ENCODE measurements at places on chromosomes 7 and 10.
A peak's percentile ranks its signal among the peaks of the same experiment; 100 is the strongest.

DNA sequence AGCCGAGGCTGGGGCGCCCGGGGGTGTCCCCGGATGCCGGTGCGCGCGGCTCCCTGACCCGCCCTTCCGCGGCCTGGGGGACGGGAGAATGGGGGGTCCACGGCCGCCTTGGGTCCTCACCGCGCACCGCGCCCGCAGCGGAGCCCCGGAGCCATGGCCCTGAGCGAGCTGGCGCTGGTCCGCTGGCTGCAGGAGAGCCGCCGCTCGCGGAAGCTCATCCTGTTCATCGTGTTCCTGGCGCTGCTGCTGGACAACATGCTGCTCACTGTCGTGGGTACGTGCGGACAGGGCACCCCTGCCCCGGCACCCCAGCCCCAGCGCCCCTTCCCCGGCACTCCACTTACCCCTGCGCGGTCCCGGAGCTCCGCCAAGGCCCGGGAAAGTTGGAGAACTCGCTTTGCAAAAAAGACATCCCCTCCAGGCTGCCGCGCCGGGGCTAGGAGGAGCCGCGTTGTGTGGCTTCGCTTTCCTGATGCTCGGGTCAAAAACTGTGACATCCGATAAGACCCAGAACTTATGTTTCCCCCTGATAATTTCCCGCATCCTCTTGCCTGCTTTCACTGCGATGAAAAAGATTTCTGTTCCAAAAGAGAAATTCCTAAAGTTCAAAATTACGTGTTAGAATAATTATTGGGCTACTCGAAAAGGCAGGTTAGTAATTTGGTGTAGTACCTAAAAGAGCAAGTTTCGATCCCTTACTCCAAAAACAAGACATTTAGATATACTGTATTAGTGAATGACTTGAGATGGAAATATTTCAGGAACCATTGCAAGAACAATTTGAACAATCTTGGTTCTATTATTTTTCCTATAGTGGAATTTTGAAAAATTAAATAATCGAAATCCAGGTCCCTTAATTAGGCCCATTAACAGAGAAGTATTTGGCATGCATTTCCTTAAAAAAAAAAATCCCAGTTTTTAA, 888 bp downstream of the SLC18A2 start:
- no peak for DNase-seq

DNA sequence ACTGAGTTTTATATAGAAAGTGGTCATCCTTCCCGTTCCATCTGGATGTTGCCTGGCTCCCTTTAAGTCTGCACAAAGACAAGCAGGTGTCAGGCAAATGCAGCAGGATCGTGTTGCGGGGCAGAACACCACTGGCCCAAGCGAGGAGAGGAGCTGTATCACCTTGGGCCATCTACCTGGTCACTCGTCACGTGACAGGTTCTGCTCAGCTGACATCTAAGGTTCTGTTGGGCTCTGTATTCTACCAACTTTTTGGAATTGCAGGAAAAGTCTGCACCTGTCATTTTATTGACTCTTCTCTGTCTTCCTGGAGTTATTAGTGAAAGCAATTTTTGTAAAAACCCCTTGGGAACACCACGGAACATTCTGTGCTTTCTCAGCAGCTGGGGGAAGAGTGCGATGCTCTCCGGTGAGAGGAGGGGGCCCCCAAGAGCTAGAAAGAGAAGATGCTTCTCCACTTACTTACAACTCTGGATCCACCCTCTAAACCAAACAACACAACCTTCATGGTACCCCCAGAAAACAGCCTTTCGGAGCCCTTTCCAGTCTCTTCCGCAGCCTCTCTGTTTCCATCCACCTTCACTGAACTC, 83.4 kb upstream of the NMT2 start:
- no peak for DNase-seq

- no peak for DNase-seq
Observed at GRCh38 chr7:2325162-2325561, 10.9 kb upstream of the SNX8 start.

DNA sequence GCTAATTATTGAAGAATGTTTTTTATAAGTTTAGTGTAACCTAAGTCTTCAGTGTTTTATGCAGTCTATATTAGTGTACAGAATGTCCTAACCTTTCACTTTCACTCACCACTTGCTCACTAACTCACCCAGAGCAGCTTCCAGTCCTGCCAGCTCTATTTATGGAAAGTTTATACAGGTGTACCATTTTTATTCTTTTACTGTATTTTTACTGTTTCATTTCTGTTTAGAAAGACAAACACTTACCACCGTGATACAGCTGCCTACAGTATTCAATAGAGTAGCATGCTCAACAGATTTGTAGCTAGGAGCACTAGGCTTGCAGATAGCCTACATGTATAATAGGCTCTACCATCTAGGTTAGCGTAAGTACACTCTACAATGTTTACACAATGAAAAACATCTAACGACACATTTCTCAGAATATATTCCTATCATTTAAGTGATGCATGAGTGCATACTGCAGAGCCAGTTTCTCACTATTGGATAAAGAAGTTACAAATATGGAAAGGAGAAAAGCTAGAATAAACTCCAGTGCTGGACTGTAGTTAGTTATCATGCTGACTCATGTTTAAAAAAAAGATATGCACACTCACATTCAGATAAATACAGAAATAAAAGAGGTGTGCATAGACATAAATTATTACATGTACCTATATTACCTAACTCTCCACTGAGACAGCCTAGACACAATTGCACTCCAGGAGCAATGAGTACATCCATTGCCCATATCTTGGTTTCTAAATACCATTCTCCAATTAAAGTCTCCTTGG, 30.4 kb downstream of the STEAP1B start:
- no peak for DNase-seq

- no peak for DNase-seq
Observed at GRCh38 chr7:41708581-41709358, 5.9 kb upstream of the INHBA start.

GRCh38 chr7:93015101-93015778, 102.5 kb downstream of the SAMD9 start:
- no peak for DNase-seq

- DNase-seq = no peak
Observed at GRCh38 chr10:129057856-129058663, 409.0 kb upstream of the MGMT start.

- no peak for DNase-seq
Observed at GRCh38 chr10:43190289-43190688, 52.0 kb downstream of the CSGALNACT2 start.

DNA sequence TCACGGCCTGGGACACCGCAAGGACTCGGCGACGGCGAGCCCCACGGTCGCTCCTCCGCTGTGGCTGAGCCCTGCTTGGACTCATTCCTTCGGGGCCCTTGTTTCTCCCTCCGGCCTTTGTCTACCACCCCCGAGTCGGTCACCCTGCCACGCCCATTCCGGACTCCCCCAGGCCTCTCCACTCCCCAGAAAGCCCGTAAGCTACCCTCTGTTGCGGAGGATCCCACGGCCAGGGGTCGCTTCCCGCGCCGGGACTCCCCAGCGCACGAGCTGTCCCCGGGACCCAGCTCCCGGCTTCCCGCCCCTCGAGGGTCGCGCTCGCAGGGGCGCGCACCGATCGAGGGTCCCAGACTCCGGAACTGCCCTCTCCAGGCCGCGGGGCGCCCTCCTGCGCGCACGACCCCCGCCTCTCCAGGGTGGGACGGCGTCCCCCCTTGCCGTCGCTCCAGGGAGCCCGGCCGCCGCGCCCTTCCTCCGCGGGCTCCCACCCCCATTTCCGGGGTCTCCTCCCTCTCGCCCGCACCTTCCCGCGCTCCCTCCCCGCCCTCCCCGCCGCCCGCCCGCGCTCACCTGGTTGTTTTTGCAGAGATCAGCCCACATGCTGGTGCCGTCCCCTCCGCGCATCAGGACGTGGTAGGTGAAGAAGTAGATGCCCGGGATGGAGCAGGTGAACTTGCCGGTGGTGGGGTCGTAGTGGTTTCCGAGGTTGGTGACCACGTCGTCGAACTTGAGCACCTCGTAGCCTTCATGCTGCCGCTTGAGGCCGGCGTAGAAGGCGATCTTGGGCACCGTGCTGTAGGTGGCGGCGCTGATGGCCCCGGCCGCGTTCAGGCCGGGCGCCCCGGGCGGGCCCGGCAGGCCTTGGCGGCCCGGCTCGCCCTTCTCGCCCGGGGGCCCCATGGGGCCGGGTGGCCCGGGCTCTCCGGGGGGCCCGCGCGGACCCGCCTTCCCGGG, 1.5 kb downstream of the C1QL3 start:
- DNase-seq = no peak

- DNase-seq = no peak
Observed at GRCh38 chr10:3354174-3354900, 181.8 kb upstream of the PITRM1 start.

GRCh38 chr7:96734343-96734742, 24.7 kb upstream of the SEM1 start:
- DNase-seq = no peak

GRCh38 chr10:34206078-34206934, 608.8 kb downstream of the PARD3 start:
- DNase-seq = no peak

- DNase-seq = no peak
Observed at GRCh38 chr10:108490944-108491343, 1326.4 kb upstream of the SORCS1 start.

DNA sequence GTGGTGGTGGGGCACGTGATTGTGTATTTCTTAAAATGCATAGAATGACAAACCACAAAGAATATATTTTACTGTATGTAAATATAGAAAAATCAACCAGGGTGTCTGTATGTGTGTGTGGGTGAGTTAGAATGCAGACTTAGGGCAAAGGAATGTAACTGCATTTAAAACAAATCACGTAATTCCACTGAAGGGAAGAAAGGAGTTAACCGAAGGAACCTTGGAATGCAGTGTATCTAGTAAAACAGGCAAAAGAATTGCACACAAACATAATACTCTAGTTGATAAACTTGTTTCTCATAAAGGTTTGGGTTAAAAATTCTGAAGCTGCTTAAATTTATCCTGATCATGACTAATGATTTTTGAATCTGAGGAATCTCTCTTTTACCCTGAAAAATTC, 134.9 kb downstream of the ADRA2A start:
- no peak for DNase-seq

DNA sequence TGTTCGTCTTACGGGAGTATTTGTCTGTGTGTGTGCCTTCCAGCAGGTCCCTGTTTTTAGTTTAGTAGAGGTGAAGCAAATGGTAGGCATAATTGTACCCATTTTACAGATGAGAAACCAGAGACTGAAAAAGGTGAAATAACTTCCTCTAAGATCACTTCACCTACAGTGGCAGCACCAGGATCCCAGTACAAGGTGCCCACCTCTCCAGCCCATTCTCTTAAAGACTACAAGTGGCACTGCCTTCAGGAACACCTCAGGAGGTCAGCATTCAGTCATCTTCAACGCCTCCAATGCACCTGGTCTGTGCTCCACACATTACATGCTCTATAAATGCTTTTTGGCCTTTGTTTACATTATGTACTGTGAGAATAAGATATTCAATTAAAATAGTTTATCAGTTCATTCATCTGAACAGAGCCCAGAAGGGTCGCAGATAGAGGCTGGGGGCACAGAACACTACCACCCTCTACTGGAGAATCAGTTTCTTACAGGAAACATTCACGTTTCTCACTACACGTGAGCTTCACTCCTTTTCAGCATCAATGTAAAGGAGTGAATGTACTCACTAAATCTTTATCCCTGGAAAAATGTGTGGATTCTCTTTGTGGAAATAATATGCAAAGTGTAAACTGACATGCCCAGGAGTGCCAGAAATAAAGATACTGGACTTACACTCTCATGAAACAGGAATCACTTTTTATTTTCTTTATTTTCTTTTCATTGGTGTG, 45.5 kb upstream of the ABLIM1 start:
- DNase-seq = no peak

DNA sequence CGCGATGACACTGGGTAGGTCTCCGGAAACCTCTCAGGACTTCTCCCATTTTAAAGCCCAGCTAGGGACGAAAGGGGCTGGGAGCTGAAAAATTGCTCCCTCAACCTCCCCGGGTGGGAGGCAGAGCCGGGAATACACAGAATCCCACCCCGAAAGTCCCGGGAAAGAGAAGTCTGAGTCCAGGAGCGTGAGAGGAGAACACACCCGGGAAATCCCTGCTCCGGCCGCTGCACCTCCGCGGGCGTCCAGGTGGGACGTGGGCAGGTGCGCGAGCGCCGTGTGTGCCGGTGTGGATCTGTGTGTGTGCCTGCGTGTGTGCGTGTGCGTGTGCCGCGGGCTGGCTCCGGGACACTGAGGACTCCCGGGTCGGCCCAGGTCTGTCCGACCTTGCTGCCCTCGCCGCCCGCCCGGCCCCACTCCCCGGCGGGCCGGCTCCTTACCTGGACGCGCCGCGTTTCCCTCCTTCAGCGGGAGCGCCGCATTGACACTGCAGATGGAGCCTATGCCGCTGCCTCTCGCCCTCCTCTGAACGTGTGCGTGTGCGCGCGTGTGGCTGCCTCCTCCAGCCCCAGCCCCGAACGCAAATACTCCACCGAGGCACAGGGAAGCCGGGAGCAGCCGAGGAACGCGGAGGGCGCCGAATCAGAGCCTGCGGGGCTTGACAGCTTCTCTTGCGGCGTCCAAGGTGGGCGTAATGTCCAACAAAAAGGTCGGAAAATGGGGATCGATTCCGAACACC, at the start of gene PLXNA4:
Gene PLXNA4, minus strand, starts transcription at position 489 of the 739 bp plus-strand sequence. CDS start 67,777 bp downstream, outside the sequence.
- peak; percentile 18 for DNase-seq

DNA sequence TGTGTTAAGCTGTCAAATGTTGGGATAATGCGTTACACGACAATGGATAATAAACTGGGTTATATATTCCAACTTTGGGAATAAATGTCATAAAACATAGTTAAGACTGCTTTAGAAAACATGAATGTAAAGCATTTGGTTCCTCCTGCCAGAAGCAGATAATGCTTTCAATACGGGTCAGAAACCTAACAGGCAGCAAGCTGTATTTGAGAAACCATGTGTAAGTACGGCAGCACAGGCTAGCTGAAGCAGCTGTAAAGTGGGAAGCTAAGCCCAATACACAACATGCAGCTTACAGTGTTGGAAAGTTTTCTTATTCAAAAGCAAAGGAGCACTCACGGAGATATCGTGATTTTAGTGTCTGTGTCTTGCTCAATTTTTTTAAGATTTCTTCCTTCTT, 46.5 kb downstream of the MALSU1 start:
- DNase-seq = no peak

- peak; percentile 43 for DNase-seq
Observed at GRCh38 chr7:141697211-141697871, 4.6 kb downstream of the DENND11 start.

GRCh38 chr7:12685550-12685949, 1.9 kb upstream of the ARL4A start:
- DNase-seq = peak; percentile 20

DNA sequence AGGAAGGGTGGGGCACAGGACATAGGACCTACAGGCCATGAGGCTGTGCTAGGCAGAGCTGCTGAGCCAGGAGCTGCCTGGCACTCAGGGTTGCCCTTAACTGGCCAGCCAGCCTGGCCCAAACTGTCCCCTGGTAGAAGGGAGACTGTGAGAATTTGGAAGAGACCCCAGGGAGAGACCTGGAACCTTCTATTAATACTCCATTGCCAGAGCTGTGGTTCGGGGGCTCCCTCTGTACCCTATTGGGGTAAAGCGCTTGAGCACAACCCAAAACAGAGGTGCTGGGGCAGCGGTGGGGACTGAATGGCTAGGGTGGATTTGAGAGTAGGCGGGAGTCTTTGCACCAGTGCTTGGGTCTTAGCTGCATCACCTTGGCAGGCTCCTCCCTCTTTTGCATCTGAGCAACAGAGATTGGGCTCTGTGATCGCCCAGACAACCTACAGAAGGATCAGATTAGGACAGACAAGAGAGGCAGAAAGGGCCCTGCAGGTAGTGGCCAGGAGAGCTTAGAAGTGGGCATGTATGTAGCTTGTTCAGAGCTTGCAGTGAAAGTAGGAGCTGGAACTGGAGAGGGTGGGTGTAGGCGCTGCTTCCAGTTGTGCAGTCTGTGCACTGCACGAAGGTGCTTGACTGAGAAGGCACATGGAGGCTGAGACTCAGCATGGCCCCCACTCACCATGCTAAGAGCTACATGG, 53.3 kb downstream of the ADCYAP1R1 start:
- DNase-seq = no peak

Measured in COR-L47 (cell line).